Right hindlimb (tissue), 1 donor: ENCODE measurements at places on chromosomes 12 and 14.

- no peak for DNase-seq
These were observed 69.3 kb upstream of the ADAMTS20 start for GRCh38 chr12:43621262-43621661.

DNA sequence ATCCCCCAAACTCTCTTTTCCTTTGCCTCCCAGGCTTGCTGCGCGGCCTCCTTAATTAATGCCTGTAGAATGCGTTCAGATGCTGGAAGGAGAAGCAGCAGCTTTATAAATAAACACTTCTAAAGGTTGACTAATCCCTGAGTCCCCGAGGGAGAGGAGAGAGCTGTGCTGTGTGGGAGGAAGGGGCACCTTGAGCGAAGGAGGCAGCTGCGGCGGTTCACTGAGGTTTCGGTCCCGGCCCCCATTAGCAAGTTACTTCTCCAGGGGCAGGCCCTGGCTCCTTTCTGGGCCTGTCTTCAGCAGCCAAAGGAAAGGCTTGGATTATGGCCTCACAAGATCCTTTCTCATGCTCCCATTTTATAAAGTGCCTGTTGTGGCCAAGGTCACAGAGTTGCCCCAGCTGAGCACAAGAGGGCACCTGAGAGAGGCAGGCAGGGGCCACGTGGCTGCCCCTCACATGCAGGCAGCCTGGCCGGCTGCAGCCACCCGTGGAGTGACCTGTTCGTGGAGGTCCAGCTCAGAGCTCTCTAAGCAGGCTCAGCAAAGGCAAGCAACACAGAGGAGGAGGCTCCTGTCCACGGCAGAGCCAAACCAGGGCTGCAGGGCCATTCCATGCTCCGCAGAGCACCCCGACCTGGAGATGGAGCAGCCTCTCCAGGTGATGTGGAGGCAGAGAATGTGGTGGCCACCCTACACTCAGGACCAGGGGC lies 15.0 kb upstream of the CACNA2D4 start:
- DNase-seq: no peak

DNA sequence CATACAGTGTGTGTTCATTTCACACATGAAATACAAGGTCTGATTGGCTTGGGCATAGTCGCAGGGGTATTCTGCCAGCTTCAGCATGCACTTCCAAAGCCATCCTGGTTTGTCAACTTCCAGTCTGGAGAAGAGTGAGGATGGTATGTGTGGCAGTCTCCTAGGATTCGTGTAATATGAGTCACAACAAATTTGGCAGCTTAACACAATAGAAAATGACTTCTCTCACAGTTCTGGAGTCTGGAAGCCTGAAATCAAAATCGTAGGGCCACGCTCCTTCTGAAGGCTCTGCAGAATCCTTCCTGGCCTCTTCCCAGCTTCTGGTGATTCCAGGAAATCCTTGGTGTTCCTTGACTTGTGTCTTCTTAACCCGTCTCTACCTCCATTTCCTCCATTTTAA lies 167.5 kb downstream of the PPM1H start:
- DNase-seq: no peak

DNA sequence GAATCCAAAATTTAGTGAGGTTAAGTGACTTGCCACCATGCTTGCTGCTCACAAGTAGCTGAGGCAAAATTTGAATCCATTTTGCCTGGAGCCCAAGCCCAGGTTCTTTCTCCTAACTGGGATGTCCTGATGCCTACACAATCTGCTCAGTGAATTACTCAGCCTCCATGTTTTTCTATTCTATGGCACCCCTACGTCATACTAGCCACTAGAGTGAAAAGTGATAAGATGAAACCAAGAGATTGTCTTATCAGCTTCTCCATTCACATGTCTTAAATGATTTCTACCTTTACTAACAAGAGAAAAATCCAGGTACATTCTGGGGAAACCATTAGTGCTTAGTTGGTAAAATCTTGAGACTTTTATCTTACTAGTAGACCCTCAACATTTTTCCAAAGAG lies 720.1 kb downstream of the DIO2 start:
- DNase-seq: no peak

GRCh38 chr12:42776396-42776795 lies 186.8 kb upstream of the PRICKLE1 start:
- no peak for DNase-seq

GRCh38 chr14:58107947-58108552 lies 44.0 kb downstream of the ARMH4 start:
- DNase-seq: peak; percentile 30

- DNase-seq: no peak
These were observed 4.4 kb upstream of the ASIC1 start for GRCh38 chr12:50052964-50053363.

- no peak for DNase-seq
These were observed 23.7 kb downstream of the ABCD2 start for GRCh38 chr12:39595928-39596327.

DNA sequence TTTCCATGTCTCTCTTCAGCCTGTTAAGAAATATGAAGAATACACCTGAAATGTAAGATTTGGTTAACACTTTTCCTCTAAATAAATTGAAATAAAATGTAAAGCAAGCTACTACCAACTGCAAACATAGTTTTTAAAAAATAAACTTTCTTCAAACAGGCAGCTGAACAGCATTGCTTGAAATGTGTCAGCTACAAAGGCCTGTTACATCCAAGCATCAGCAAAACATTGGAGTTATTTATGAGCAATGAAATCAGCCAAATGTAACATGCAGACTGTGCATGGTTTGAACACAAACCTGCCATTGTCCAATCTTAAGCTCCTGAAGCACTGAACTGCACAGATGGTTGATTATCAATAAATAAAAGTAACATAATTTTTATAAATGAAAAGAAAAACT lies 291.3 kb downstream of the ACSS3 start:
- no peak for DNase-seq

- no peak for DNase-seq
These were observed 44.8 kb downstream of the GCH1 start for GRCh38 chr14:54857830-54858269.

GRCh38 chr12:94145191-94145983 lies 3.0 kb upstream of the PLXNC1 start:
- DNase-seq: peak; percentile 49

DNA sequence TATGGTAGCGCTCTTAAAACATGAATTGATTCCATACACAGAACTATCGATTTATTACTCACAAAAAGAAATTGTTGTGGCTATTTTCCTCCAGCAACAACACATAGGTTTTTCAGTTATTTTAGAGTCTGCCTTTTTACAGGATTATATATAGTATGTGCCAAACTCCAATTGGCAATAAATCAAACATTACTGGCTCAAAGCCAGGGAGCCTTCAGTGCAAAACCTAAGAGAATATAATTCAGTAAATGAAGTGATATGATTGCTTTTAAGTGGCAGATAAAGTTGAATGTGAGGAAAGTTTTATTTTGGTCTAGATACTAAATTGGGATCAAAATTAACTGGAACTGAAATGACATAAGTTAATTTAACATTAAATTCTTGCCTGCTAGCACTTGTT lies 234.8 kb downstream of the PIK3C2G start:
- DNase-seq: no peak

DNA sequence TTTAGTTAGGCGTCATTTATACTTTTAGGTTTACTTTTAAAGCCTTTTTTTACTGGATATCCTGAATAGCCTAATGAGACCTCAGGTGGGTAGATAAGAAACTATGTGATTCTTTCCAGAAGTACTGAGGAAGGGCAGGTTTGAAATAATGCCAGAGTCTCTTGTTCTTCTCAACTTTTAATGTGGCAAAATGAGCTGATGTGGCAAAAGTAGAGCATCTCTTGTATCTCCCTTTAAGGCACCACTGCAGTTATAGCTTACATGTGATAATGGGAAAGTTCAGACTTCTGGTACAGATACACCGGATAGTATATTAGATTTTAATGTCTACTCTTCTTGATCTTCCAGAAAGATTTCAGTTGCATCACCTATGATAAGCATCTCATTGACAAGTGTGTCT lies 1124.8 kb downstream of the LRFN5 start:
- no peak for DNase-seq

- no peak for DNase-seq
These were observed 129.1 kb downstream of the PTPRB start for GRCh38 chr12:70508178-70508577.
